ENCODE measurements at places on chromosomes 6 and 20.

DNA sequence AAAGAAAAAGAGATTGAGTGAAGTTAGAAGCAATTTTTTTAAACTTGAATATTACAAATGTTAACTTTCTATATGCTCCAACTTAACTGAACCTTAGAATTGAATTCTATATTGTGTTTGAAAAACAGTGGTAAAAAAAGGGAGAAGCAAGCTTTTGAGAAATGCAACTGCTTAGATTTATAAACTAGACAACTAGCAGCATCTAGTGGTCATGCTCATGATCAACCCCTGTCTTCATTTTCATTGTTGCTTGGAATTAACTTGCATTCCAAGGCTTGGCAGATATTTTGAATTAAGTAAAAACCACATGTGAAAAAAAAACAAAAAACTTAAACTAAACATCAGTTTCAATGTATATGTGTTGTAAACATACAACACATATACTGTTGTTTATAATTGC is 113.1 kb downstream of the C6orf58 start:
- DNase-seq = no peak

DNA sequence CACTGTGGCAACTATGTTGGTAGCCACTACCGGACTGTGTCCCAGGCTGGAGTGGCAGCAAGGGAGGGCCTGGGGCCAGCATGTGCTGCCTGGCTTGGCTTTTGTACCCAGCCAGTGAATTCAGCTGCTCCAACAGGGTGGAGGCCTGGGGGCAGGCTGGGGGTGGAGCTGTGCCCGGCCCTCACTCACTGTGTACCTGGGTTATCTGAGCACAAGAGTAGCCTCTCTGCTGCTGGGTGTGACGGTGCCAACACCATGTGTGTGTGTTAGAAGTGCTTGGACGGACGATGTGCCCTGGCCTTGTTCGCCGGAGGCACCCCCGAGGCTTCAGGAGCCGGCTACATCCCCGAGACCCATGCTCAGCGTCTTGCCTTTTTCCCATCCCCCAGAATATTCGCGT is 49.2 kb downstream of the EFCAB8 start:
- no peak for DNase-seq

DNA sequence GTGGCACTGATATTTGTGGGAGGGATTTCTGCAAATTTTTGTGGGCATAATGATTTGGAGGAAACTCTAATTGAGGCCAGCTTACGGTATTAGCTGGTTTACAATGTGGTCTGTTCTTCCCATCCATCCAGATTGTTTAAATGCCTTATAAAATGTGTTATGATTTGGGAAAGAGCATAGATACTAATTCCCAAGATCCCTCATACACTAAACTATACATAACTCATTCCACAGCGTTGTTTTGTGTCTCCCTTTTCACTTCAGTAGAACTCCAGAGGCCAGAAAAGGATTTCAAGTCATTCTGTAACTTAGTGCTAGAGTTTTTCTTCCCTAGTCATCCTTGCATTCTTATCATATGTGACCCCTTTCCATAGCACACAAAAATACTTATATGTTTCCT is 292.6 kb upstream of the NT5E start:
- DNase-seq = no peak

GRCh38 chr6:451336-451735 is 59.8 kb downstream of the IRF4 start:
- no peak for DNase-seq

GRCh38 chr6:45543298-45544235 is 165.8 kb upstream of the SUPT3H start:
- DNase-seq = no peak

- no peak for DNase-seq
Measured at GRCh38 chr20:6165346-6165745, 42.5 kb upstream of the FERMT1 start.

DNA sequence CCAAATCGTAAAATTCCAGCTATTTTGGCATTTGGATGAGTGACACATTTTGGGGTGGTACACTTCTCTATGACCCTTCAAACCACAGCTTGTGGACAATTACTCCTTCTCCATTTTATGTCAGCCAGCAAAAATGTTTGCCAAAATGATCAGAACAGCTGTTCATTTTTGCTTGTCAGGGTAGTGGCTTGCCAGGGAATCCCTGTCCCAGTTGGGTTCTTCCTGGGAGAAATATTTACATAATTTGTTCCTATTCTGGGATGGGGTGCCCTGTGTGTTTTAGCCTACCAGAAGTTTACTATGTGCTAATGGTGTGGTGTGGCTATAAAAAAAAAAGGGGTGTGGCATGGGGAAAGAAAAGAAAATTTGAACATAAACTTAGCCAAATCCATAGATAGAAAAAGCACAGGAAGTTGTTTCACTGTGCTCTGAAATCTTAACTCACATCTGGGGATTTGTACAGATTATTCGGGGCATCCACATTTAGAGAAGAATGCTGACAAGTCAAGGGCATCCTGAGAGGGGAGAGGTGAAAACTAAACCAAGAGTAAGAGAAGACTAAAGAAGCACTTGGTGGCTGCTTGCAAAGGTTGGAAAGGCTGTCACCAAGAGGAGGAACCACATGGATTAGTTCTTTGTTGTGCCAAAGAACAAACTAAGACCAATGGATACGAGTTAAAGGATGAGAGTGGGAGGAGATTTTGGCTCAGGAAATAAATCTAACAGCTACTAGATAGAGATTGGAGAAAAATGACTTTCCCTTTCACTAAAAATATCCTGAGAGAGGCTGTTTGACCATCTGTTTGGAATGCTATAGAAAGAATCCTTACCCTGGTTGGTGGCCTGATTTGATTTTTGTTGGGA is 55.2 kb upstream of the RBM24 start:
- DNase-seq = no peak

DNA sequence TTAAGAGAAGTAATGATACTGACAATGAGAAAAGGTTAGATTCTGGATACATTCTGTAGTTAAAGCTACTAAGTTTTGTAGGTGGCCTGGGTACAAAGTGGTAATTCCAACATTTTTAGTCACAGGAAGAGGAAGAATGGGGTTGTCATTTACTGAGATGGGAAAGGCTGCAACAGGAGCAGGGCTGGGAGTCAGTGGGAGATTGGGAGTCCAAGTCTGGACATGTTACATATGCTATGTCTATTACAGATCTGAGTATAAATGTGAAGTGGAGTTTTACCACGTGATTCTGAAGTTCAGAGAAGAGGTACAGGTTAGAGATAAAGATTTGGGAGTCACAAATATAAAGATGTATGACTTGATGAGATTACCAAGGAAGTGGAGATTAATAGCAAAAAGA is 116.2 kb downstream of the RWDD2A start:
- no peak for DNase-seq

DNA sequence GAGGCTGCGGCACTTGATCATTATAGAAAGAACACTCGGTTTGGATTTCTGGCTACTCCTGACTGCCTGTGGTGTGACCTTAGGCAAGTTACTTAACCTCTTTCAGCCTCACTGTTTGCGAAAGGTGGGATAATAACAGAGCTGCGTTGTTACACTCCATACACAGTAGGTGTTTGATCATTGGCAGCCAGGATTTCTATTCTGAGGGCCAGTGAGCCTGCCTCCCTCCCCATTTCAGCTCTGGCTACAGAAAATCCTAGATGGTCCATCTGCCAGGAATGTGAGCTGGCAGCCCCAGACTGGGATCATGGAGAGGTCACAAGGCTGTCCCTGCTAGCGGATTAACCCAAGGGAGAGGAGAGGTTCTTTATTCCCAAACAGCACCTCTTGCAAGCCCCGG is 2.7 kb downstream of the KCNB1 start:
- no peak for DNase-seq

DNA sequence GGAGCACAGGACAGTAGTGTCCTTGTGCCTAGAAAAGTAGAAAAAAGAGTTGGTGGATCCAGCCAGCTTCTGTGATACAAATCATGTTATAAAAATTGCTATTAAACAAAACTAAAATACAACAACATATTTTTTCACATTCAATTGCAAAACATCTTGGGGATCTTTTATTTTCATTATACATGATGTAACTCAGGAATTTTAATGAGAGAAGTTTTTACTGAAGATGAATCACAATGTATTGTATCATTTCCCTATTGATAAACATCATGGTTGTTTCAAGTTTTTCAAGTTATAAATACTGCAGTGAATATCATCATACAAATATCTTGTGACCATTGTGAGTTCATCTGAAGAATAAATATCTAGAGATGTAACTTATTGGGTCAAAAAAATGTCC is 608.0 kb downstream of the PHF3 start:
- DNase-seq = no peak

DNA sequence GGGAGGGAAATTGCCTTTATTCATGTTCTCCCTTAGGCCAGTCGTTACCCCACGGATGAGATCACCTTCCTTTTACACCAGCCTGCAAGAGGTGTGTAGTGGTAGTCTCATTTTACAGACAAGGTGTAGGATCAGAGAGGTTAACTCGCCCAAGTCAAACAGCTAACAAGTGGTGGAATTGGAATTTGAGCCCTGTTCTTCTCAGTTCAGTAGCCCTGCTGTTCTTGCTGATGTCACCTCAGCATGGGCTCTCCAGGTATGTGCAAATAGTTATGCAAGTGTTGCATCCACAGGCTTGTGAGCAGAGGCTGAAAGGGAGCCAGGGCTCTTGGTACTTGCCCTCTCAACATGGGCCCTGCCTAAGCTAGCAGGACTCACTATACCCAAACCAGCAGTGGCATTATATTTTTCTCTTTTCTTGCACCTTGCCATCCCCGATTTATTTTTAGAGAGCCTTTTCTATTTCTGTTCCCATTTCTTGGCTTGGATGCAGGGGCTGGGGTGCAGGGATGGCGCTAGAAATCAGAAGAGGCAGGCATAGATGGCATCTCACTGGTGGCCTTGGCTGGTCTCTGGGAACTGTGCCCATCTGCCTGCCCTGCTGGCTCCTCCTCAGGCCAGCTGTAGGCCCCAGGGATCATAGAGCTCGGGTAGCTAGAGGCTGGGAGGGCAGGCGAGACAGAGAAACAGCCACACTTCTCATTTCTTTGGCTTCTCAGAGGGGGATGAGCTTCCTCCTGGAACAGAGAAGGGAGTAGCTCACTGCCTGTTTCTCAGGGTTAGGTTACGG is 18.2 kb downstream of the PPARD start:
- DNase-seq = no peak

- no peak for DNase-seq
Measured at GRCh38 chr20:36773107-36773596, 411 bp downstream of the DSN1 start.

DNA sequence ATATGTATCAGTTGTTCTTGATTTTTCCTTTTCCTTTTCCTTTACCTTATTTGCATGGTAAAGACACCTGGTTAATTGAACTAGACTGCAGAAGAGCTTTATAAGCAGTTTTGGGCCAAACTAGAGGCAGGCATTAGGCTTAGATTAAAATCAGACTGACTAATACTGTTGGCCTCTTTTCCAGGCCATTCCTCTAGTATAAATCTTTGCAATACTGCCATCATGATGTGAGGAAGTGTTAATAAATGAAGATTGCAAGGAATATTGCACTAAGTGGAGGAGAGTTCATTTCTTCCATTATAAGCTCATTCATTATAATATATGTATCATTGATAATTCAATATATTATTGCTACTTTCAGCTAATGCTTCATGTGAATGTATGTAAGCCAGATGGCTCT is 163.8 kb downstream of the MMUT start:
- no peak for DNase-seq

- no peak for DNase-seq
Measured at GRCh38 chr6:15008269-15008668, 237.6 kb upstream of the JARID2 start.

DNA sequence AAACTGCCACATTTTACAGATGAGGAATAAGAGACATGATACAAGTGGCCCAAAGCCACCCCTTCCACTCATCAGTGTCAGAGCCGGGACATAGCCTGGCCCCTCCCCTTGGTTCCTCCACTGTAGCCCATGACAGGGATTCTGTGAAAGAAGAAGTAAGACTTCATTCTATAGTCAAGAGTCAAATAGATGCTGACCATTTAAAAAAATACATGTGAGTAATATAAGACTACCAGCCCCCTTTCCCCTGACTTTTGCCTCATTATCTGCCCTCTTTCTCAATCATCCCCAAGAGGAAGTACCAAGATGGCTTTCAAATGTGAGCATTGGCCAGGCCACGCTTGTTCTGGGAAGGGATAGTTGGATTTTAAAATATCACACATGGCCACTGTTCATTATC is 57.8 kb upstream of the TAB2 start:
- DNase-seq = no peak

GRCh38 chr6:168102315-168102985 is 23.4 kb upstream of the FRMD1 start:
- no peak for DNase-seq

- no peak for DNase-seq
Measured at GRCh38 chr6:26380256-26380655, 2.7 kb upstream of the BTN2A2 start.

DNA sequence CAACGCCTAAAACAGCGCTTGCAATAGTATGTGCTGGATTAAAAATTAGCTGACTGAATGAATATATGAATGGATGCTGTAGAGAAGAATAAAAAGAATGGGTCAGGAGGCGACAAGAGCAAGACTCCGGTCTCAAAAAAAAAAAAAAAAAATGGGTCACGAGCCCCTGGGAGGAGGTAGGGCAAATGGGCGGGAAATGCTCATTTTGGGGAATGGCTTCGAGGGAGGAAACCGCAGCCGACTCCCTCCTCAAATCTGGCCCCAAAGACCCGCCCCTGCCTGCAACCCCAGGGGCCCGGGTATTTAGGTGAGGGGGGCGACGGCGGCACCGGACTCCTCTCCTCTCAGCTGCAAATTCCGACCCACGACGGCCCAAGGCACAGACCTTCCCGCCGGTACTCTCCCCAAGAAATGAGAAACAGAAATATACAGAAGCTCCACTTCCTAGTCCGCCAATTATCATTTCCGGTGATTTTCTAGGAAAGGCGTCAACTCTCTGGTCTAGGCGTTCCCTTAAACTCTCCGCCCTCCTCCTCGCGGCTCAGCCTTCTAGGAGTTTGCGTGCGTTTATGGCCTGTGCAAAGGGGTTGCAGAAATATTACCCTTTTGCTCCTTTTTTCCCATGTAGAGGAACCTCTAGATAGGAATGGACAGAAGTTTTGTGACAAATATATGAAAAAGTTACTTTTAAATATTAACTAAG is at the start of gene ZNF311:
TSS of gene ZNF311 (minus strand) at position 133 of the 703 bp plus-strand sequence. CDS start 1,361 bp downstream, outside the sequence.
- DNase-seq = no peak

GRCh38 chr6:129901910-129902309 is 40.8 kb upstream of the TMEM244 start:
- no peak for DNase-seq

- no peak for DNase-seq
Measured at GRCh38 chr6:11323666-11324452, 91.4 kb upstream of the NEDD9 start.

- DNase-seq = no peak
Measured at GRCh38 chr6:158548418-158549161, 11.3 kb upstream of the TMEM181 start.

DNA sequence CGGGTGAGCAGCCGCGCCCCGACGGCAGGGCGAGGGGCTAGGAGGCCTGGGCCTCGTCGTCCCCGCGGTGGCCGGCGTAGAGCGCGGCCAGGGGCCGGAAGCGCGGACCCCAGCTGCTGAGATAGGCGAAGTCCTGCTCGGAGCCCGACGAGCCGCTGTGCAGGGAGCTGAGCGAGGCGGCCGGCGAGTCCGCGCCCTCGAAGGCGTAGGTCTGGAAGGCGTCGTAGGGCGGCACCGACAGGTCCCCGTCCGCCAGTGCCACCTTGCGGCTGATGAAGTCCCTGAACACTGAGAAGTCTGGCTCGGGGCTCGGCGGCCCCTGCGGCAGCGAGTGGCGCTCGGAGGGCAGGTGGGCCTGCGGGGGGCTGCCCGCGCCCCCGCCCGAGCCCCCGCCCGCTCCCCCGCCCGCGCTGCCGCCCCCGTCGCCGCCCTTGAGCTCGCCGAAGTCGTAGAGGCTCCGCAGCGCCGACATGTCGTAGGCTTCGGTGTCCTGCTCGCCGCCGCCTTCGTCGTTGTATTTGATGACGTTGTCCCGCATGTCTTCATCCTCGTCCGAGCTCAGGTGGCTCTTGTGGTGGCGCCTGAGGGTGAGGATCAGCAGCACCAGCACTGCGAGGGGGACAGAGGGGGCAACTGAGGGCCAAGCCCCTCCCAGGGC is 56.5 kb downstream of the CD40 start:
- DNase-seq = peak; percentile 59

Measured in mesothelial cell of epicardium (in vitro differentiated cells).